ENCODE measurements at places on chromosomes 2 and 18. TPM values are rescaled to one million over a fixed set of nuclear protein-coding genes. Genes with fewer than 3 reads are reported as not detected.

Gene OTOF
- total RNA-seq: not detected

Gene C2orf80
- not detected for total RNA-seq

- no peak for DNase-seq
These were observed 83.7 kb downstream of the KCNF1 start for GRCh38 chr2:10995366-10995970.

Gene IL36RN
- not detected for total RNA-seq

- no peak for DNase-seq
These were observed 908 bp downstream of the STAT1 start for GRCh38 chr2:191012845-191013681.

DNA sequence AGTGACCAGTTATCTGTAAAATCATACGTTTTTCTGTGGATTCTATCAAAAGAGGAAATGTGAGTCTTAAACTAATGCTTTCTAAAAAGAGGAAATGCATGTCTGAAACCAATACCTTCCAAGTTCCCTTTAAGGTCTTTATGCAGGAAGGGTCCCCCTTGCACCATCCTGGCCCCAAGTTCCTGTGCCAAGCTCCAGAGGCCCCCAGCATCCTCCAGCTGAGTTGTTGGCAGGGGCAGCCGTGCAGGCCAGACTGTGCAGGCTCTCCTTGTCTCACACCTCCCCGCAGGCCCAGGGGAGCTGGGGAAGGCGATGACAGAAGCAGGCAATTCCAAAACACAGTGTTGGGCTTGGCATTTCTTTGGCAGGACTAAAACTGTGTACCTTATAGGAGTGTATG, 39.2 kb downstream of the DPYSL5 start:
- DNase-seq: no peak

DNA sequence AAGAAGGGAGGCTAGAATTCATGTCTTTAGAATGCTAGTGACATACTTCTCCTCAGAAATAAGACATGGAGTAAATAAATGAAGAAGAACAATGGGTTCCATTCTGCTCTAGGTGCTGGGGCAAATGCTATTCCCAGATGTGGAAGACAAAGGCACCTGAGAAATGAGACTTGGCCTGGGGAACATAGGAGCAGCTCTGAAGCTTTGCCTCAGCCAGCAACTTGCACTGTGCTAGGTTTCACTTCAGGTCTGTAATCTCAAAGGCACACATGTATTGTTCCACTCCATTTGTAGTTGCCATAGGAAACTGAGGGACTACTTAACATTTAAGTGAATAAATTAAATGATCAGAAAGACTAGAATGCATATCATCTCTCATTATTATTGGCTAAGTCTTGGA, 538.9 kb upstream of the REG3G start:
- DNase-seq: no peak

Gene SRD5A2
- not detected for total RNA-seq

DNA sequence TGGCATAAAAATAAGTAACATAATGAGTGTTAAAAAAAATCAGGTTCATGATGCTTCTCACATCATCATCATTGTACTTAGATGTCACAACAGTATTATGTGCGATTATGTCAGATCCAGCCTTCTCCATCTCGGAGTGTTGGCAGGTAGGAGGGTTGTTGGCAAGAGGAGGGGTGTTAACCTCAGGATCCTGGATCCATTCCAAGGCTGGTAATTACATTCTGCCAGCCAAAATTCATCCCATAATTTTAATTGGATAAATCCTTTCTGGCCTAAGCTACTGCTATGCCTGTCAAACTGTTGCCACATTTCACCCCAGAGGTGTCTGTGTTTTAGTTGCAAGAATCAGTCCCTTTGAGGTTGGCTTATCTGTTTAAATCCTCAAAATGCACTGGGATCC, 891 bp upstream of the FTCDNL1 start:
- DNase-seq: no peak

DNA sequence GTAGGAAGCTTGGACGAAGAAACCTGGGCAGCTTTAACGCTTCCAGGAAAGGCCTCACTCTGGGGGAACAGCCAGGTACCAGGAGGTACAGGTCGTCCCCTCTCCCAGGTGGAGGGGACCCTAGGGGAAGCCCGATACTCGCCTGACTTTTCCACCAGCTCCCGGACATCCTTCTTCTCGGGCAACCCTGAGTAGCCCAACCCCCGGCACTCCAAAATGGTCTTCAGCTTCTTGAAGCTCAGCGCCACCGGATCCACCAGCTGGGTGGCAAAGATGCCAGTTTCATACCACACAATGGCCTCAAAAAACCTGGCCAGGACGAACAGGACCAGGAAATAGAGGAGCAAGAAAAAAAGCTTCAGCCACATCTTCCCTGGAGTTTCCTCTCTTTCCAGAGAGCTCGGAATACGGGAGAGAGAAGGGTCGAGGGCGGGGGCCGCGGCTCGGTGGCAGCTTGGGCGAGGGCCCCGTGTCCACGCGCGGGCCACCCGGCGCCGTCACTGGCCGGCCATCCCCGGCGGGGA, 1.1 kb downstream of the RNF103 start:
- DNase-seq: peak; percentile 21

Gene PLGLB1
- total RNA-seq: 1.3 TPM

DNA sequence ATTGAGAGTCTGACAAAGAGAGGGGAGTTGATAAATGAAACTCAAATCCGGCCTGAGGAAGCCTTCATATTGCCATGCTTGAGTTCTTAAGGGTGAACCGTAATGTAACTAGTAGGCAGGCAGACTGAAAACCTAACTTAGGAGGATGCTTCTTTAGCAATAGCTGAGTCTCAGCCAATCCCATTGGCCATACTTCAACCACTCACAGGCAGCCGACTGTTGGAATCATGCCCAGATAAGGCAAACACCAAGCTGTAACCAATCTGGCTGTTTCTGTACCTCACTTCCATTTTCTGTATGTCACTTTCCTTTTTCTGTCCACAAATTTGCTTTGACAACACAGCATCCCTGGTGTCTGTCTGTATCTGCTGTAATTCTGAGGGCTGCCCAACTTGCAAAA, 39.5 kb downstream of the TPRKB start:
- DNase-seq: no peak

- DNase-seq: no peak
These were observed 9.3 kb upstream of the NEU4 start for GRCh38 chr2:241799522-241800197.

Gene SGPP2
- total RNA-seq: 0.92 TPM

- DNase-seq: no peak
These were observed 62.1 kb upstream of the NOSTRIN start for GRCh38 chr2:168740360-168740759.

Gene UGT1A5
- 0.34 TPM for total RNA-seq

Gene UGT1A7
- total RNA-seq: not detected

- no peak for DNase-seq
These were observed 6.6 kb downstream of the FECH start for GRCh38 chr18:57579934-57580333.

GRCh38 chr2:110866045-110866444, 133.7 kb downstream of the ACOXL start:
- DNase-seq: no peak

- DNase-seq: no peak
These were observed 323.9 kb upstream of the NRP2 start for GRCh38 chr2:205358351-205358815.

Gene CCDC142
- 8.5 TPM for total RNA-seq

GRCh38 chr2:234932591-234933168, 19.1 kb upstream of the SH3BP4 start:
- DNase-seq: no peak

- no peak for DNase-seq
These were observed 115.0 kb upstream of the CDCA7 start for GRCh38 chr2:173239644-173240043.

Gene ZNF519
- 5.0 TPM for total RNA-seq

Gene CFC1
- total RNA-seq: not detected

- no peak for DNase-seq
These were observed 259.4 kb downstream of the ANAPC1 start for GRCh38 chr2:111624411-111625156.

- DNase-seq: peak; percentile 74
These were observed 17.3 kb upstream of the CYS1 start for GRCh38 chr2:10097352-10098148.

- peak; percentile 41 for DNase-seq
These were observed 85.9 kb downstream of the DCDC2C start for GRCh38 chr2:3789256-3789655.

Gene TMEM37
- total RNA-seq: not detected

Data from Daoy (cell line).